Fibroblast of skin of abdomen (primary cell): ENCODE measurements at places on chromosomes 7 and 10.

GRCh38 chr10:3791974-3792633, 7.1 kb upstream of the KLF6 start:
- DNase-seq, result peak; percentile 90

DNA sequence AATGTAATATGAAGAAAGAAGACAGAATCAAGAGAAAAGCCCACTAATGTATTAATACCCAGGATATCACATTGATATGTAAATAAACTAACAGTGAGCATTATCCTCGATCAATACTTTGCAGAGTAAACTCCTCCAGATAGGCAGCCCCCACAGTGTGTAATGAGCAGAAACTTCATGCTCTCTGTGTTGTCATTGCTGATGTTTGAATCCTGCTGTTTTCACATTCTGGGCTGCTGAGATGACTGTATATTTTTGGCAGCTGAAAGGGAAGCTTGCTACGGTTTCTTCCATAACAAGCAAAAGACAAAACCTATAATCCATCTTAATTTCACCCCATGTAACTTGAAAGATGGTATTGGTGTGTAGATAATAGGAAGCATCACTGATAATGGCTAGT, 15.3 kb upstream of the THSD7A start:
- peak; percentile 20 for DNase-seq

GRCh38 chr10:108771106-108771505, 1152.2 kb downstream of the XPNPEP1 start:
- DNase-seq, result peak; percentile 56

DNA sequence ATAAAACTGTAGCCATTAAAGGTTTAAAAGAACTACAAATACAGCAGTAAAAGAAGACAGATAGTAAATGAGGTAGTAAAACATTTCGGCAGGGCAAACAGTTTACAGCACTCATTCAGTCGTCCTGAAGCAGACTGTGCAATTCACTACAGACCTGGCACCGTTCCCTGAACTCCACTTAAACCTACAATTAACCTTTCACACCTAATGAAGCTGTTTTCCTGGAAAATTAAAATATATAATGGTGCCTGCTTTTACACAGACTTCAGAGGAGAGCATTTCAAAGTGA, 335.3 kb downstream of the GFRA1 start:
- DNase-seq, result no peak

GRCh38 chr10:80051993-80052392, 26.5 kb upstream of the TMEM254 start:
- DNase-seq, result no peak

GRCh38 chr10:60810437-60811182, 32.3 kb downstream of the CDK1 start:
- peak; percentile 44 for DNase-seq

- no peak for DNase-seq
Observed at GRCh38 chr10:29647478-29647877, 12.7 kb upstream of the SVIL start.

GRCh38 chr10:76309741-76310587, 878.5 kb downstream of the LRMDA start:
- peak; percentile 98 for DNase-seq

GRCh38 chr10:7952266-7952665, 102.2 kb upstream of the GATA3 start:
- DNase-seq, result no peak

GRCh38 chr7:86914551-86914950, 144.9 kb downstream of the ELAPOR2 start:
- DNase-seq, result peak; percentile 35

GRCh38 chr10:4549139-4549653, 276.8 kb upstream of the AKR1E2 start:
- DNase-seq, result no peak

GRCh38 chr7:3146571-3147226, 103.0 kb upstream of the CARD11 start:
- no peak for DNase-seq

DNA sequence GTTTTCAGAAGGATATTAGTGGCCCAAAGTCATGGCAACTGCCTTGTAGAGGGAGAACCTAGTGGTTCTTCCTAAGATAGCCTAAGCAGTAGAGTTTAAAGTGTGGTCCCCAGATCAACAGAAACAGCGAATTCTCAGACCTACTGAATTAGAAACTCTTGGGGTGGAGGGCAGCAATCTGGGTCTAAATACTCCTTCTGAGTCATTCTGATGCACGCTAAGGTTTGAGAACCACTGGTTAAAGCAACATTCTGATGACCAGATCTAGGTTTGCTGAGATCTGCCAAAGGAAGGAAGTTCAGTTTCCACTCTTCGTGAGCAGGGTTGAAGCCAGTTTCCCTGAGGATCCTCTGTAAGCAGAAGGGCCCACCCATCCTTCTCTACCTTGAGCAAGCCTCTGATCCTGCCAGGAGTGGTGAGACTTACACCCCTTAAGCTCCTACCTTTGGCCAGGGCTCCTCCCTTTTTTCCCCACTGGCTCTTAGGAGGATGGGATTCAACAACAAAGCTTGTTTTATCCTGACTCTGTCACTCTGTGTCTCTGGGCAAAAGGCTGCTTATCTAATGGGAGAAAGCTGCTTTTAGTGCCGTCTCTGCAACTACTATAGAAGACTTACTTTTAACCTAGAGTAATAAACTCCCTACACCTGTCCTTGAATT, 26.8 kb upstream of the TRUB1 start:
- no peak for DNase-seq

GRCh38 chr10:6019796-6020195, 42.4 kb downstream of the IL2RA start:
- no peak for DNase-seq

DNA sequence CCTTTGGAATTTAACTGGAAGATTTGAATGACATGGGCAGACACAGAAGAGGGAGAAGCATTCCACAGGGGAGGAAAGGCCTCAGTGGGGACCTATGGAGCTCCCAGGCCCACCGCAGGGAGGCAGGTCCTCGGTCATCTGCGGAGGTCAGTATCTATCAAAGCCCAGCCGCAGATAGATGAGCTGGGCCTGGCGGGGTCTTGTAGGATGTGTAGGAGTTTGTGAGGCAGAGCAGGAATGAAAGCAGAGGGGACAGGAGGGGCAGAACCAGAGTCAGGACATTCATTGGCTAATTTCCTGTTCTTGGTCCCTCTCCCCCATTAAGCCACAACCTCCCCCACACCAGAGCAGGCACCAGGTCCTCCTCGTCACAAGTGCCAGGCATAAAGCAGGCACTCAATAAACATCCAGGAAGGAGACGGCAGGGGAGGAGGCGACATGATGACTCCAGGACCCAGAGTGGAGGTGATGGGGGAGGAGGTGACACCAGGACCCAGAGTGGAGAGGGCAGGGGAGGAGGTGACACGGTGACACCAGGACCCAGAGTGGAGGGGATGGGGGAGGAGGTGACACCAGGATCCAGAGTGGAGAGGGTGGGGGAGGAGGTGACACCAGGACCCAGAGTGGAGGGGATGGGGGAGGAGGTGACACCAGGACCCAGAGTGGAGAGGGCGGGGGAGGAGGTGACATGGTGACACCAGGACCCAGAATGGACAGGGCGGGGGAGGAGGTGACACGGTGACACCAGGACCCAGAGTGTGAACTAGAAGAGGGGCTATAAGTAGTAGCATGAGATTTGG, 83.7 kb upstream of the PDGFA start:
- no peak for DNase-seq

DNA sequence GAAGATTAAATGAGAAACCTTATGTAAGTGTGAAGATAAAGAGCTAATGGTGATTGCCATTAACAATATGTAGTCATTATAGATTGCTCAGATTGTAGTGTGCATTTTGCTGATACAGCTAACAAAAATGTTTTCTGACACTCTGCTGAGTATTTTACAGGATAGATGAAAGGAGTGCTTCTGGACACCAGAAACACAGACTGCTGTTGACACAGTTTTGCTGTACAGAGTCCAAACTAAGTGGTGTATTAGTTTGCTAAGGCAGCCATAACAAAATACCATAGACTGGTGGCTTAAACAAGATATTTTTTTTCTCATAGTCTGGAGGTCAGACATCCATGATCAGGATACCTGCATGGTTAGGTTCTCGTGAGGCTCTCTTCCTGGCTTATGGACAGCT, 2.2 kb downstream of the SMC3 start:
- DNase-seq, result no peak

GRCh38 chr7:33066771-33067170, 4.2 kb upstream of the NT5C3A start:
- no peak for DNase-seq

- DNase-seq, result no peak
Observed at GRCh38 chr7:31493714-31494181, 20.1 kb upstream of the ITPRID1 start.

GRCh38 chr10:103600956-103601569, 107.6 kb downstream of the NEURL1 start:
- no peak for DNase-seq

GRCh38 chr10:131435760-131436457, 124.4 kb upstream of the TCERG1L start:
- DNase-seq, result peak; percentile 26

DNA sequence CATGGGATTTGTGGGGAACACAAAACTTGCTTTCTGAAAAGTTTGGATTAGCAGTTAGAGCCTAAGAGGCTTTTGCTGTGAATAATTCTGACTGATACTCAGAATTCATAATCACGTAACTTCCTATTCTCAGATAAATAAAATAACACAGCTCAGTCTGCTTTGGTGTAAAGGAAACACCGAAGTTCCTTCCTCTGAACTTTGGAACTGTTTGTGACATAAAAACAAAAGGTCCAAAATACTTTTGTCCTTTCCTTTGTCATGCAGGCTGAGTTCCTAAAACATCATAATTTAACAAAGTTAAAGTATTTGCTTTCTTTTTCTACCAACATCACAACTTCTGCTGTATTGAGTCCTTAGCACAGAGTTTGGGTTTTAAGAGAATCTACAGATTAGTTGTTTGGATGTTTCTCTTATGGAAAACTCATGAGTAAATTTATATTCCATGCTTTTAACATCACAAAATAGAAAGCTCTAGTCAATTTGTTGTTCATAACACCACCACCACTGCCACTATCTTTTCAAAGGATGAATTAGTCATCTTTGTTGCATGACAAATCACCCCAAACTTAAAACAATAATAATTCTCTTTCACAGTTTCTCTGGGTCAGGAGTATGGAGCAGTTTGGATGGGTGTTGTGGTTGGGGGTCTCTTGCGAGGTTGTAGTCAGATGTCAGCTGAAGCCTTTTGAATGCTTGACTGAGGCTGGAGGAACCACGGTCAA, 123.4 kb downstream of the REEP3 start:
- no peak for DNase-seq

- DNase-seq, result no peak
Observed at GRCh38 chr10:114044247-114045135, 825 bp downstream of the ADRB1 start.

GRCh38 chr7:149608168-149608567, 110.6 kb upstream of the ZNF746 start:
- DNase-seq, result no peak

DNA sequence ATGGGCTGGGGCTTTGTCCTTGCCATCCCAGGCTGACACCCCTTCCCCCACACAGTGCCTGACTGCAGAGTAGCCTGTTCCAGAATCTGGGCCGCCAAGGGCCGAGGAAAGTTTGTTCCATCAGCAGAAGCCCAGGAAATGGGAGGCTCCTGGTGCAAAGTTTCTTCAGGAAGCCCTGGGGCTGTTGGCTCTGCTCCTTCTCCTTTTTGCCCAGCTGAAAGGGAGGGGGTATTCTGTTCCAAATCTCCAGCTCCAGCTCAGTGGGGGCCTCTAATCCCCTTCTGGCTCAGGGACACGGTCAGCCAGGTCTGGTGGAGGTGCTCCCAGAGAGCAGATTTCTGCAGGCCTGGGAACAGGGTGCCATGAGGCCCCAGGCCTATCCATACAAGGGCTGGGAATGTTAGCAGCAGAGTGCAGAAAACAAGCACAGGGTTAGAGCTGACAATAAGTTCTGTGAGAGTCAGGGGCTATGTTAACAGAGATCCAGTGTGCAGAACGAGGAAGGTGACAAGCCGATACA, 399.5 kb downstream of the RPS24 start:
- DNase-seq, result no peak

DNA sequence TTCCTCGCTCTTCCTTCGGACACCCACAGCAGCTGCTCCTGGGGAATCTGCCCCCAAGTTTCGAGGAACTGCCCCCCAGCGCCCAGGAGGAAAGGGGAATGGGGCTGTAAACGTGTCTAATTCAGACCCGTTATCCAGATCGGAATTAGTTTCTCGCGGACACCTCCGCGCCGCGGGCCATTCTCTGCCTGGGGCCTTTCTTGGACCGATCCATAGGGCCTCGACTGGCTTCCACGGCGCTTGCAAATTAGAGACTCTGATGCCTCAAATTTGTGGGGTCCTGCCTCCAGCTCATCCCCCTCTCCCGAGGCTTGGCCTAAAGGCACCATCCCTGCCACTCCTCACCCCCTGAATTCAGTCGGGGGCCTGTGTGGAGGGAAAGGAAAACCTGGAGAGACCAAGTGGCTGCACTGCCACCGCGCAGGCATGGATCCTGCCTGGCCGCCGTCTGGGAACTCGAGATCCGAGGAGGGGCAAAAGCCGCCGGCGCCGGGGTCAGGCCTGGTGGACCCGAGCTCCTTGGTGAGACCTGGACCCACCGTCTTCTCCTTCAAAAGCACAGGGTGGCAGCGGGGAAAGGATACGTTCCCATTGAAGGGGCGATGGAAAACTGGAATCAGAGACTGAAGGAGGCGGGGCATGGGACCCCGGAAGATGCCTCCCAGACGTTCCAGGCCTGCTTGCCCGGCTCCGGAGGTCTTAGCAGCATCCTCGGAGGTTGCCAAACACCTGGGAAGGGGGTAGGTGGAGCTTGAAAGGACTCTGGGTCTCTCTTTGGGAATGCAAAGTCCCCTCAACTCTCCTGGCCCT, 13.7 kb downstream of the LBX1 start:
- DNase-seq, result no peak

DNA sequence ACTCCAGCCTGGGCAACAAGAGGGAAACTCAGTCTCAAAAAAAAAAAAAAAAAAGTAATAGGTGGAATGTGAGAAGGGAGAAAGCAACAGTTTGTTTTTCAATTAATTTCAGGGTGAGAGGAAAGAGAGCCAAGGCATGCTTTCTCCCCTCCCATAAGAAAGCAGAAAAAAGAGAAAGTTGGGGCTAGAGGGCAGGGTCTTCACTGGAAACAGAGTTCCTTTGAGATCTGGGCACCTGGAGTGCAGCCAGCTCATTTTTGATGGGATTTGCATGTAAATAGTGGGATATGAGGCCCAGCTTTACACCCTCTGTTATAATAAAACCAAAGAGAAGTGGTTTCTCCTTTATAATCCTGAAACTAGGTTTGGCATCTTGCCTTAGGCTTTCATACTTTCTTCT, 13.8 kb upstream of the STOX1 start:
- DNase-seq, result no peak
